Suppressor macrophage treated with lipopolysaccharide for 1 hour (primary cell): ENCODE measurements at places on chromosomes 2 and 18.

DNA sequence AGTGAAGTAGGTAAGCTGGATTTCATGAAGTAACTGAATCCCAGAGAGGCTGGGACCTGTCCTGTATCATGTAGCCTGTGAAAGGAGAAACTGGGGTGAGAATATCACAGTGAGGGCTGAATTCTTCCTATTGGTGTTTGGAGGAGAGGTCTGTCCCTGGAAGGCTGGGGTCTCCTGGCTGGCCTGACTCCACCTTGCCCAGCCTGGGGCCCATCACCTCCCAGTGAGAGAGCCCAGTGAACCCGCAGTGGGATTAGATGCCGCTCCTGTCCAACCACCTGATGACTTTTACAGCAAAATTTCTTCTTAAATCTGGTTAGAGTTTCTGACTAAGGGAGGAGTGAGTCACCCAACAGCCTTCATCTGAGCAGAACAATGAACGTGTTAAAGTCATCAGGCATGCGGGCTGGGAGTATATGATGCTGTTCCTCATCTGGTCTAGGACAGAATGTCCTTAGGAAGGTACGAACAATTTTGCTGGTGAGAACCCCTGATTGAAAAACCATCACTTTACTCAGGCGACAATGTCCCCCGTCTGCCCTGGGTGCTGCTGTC is 152.9 kb downstream of the LPIN1 start:
- peak; percentile 36 for DNase-seq

GRCh38 chr2:21047141-21048009 is 3.5 kb upstream of the APOB start:
- DNase-seq: no peak

- no peak for DNase-seq
Observed at GRCh38 chr2:61354543-61355197, 116.2 kb downstream of the USP34 start.

- DNase-seq: peak; percentile 92
Observed at GRCh38 chr2:210169516-210170195, 1.6 kb downstream of the KANSL1L start.

DNA sequence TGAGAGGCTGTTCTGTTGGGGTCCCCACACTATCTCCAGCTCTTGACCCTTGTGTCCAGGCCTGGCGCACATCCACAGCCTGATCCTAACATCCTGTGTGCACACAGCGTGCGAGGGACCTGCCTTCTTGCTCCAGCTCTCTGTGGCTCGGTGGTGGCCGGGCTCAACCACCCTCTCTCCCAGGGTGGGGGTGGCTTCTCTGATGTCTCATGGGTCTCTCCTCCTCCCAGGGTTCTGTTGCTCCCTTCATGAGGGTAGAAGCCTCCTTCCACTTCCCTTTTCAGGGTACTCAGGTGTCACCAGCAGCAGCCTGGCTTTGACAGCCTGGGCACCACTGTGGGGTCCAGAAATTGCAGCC is 196.9 kb upstream of the RAB6C start:
- no peak for DNase-seq

DNA sequence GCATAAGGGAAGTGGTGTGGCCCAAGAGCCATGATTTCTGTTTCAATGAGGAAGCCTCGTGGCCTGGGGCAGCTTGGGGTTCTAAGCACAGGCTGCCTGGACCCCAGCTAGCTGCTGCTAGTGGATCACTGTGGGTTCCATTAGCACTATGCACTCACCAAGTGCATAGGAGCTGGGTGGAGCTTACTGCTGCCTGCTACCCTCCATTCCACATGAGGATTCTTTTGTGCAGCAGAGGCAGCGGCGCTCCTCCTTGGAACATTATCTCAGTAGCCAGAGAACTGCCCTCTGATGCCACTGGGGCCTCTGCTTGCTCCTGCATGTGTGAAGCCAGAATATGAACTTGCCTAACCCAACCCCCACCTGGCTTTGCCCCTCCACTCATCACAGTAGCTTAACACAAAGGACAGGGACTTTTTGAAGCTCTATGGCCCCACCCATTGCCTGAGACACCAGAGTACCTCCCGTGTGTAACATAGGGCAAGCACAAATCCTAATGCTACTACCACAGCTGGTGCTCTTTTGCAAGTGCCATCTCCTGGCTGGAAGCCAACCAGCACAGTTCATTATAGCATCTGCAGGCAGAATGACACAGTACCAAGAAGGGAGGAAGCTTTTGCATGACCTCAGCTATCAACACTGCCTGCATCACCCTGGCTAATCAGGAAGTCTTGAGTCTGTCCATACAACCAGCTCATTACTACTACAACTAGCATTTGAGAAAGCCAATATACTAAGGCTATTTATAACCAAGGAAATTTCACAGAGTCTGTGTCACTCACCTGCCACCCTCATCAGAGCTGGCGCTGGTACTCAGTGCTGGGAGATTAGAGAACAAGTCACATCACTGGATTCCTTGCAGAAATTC is 297.0 kb upstream of the GULP1 start:
- DNase-seq: peak; percentile 32

GRCh38 chr2:120442541-120442922 is 96.6 kb downstream of the INHBB start:
- DNase-seq: no peak

DNA sequence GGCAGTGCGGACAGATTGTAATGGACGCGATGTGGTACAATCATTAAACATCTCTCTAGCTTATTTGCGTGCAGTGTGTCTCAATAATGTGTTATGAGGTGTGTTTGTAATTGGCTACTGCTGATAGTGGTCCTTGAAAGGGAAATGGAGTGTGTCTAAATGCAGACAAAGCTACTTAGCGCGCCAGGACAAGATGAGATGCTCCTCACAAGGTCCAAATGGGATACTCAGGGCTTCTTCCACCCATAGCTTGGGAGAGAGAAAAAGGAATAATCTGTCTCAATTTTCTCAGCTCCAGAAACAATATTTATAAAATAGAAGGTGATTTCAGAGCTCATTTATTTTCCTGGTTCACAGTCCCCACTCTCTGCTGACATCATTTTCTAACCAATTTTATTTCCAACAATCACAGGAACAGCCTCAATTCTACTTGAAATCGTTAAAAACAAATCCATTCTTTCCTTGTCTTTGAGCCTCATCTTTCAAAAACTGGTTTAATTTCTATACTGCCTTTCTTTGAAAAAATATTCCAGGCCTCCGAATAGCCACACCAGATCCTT is 28.5 kb downstream of the GALNT14 start:
- DNase-seq: no peak

- no peak for DNase-seq
Observed at GRCh38 chr2:64101141-64101591, 43.1 kb downstream of the PELI1 start.

DNA sequence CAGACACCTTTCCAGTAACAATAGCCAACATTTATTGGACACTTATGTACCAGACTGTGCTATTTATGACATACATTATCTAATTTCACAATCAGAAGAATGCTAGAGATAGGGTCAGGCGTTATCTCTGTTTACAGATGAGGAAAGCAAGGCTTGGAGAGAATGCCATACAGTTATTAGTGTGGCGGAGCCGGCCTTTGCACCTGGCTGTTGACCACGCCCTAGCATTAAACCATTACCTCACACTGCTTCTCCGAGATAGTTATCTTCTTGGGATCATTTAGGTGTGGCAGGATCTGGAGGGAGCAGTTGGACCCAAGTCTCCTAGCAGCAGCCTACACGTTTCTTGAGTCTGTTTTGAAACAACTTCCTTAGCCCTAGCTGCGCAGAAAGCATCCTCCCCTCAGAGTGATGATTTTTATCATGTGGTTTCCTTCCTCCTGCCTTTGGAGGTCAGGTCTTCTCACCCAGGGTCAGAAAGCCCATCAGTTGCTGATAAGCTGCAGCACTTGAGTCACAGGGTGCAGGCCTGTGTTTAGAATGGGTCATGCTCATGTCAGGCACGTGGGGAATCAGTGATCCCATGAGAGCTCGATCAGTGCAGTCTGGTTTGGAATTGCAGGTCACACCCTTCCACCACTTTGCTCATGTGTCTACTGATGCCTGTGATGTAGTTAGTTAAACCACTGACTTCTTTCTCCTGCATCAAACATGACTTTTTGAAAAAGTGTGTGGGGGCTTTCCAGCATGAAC is 118.2 kb downstream of the SPTBN1 start:
- DNase-seq: peak; percentile 65

GRCh38 chr2:170206805-170207407 is 29.0 kb downstream of the MYO3B start:
- DNase-seq: no peak
